Endothelial cell (in vitro differentiated cells): ENCODE measurements at places on chromosomes 16 and 17.

GRCh38 chr17:78879635-78880186, 23.3 kb downstream of the CEP295NL start:
- DNase-seq, result no peak
- no peak overlapping the region for H3K4me3 ChIP-seq
- peaks cover 6% of the 10 kb centered on the region for H3K36me3 ChIP-seq
- H3K27me3 ChIP-seq, result peaks cover 15% of the 10 kb centered on the region
- H3K27ac ChIP-seq, result no peak overlapping the region

DNA sequence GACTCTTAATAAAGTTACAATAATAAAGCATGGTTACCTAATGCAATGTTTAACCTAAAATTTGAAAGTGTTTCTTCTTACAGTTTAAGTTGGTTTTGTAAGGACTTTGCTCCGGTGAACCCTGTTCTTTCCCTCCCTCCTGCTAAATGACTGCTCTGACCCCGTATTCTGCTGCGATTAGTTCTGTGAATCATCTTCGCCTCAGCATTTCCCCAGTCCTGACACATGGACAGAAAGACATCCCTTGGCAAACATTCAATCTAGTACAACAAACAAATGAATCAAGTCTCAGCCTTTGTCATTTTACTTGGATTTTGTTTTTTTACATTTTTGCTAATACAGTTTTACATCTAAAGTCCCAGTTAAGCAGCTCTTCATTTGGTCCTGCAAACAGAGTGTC, 15.4 kb downstream of the KCNJ2 start:
- H3K4me1 ChIP-seq, result peaks cover 9% of the 10 kb centered on the region
- H3K36me3 ChIP-seq, result no peaks in the 10 kb centered on the region
- H3K27ac ChIP-seq, result no peak overlapping the region
- H3K4me3 ChIP-seq, result no peak overlapping the region
- H3K27me3 ChIP-seq, result peaks cover 2% of the 10 kb centered on the region

DNA sequence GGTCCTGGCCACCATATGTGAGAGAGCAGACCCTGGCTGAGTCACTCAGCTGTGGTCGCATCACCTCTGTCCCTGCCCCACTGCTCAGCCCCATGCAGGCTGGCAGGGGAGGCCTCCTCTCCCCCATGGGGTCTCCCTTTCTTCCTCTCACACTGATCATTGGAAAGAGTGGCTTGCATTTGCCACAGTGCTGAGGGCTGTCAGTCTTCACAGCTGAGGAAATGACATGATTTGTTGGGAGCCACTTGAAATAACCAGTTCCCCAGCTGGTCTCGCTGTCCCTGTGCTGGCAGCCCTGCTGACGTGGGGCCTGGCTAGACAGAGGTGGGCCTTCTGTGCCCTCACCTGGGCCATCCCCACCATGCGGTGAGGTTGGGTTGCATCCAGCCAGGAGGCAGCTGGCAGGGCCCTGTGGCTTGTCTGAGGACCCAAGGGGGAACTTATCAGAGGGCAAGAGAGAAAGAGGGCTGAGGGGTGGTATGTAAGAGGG, 30.1 kb upstream of the MED9 start:
- H3K36me3 ChIP-seq, result no peaks in the 10 kb centered on the region
- H3K27ac ChIP-seq, result no peak overlapping the region
- no peaks in the 10 kb centered on the region for H3K4me1 ChIP-seq
- DNase-seq, result no peak
- H3K27me3 ChIP-seq, result no peaks in the 10 kb centered on the region

GRCh38 chr16:11697319-11697718, 29.1 kb downstream of the SNN start:
- peaks cover 2% of the 10 kb centered on the region for H3K27me3 ChIP-seq
- no peaks in the 10 kb centered on the region for H3K4me1 ChIP-seq
- no peak for DNase-seq

DNA sequence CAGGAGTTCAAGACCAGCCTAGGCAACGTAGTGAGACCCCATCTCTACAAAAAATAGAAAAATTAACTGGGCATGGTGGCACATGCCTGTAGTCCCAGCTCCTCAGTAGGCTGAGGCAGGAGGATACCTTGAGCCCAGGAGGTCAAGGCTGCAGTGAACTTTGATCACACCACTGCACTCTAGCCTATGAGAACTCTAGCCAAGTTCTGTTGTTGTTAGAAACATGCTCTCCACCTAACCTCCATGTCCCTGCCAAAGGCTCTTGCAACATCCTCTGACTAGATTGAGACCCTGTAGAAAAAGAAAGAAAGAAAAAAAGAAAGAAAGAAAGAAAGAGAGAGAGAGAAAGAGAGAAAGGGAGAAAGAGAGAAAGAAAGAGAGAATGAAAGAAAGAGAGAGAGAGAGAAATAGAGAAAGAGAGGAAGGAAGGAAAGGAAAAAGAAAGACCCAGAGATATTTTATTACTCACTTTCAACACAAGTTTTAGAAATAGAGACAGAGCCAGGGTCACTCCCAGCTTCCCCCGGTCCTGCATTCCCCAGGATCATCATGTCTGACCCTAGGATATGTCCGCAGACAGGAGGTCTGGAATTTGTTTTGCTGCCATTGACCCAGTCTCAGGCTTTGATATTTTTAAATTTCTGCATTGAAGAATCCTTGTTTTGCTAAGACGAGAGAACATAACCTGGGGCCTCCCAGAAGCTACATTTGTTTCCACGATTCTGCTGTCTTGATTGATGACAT, 376.5 kb upstream of the CDH5 start:
- no peak for DNase-seq
- H3K4me3 ChIP-seq, result no peak overlapping the region
- H3K27me3 ChIP-seq, result peaks cover 3% of the 10 kb centered on the region
- H3K4me1 ChIP-seq, result no peaks in the 10 kb centered on the region
- H3K36me3 ChIP-seq, result peaks cover 4% of the 10 kb centered on the region

GRCh38 chr16:56478281-56479049, 27.1 kb downstream of the OGFOD1 start:
- no peaks in the 10 kb centered on the region for H3K4me1 ChIP-seq
- H3K27me3 ChIP-seq, result peaks cover 1% of the 10 kb centered on the region
- peaks cover 20% of the 10 kb centered on the region for H3K36me3 ChIP-seq
- no peak overlapping the region for H3K27ac ChIP-seq
